Right atrium auricular region (tissue), 2 donors: ENCODE measurements at places on chromosomes 7 and 10.

DNA sequence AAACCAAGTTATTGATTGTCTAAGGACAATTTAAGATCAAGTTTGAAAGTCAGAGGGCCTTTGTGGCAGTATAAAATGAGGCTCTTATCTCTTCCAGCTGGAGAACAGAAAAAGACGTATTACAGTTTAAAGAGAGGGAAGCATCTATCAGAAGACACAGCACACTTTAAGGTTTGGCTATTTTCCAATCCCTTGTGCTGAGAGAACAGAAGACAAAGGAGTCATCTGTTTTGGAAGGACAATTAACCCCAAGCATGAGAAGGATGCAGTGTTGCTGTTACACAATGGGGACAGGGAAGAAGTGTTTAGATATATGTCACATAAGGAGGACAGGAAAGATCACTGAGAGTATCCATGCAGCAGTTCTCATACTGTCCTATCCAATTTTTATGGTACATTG is 1224.2 kb upstream of the SORCS1 start:
- no peak for DNase-seq

DNA sequence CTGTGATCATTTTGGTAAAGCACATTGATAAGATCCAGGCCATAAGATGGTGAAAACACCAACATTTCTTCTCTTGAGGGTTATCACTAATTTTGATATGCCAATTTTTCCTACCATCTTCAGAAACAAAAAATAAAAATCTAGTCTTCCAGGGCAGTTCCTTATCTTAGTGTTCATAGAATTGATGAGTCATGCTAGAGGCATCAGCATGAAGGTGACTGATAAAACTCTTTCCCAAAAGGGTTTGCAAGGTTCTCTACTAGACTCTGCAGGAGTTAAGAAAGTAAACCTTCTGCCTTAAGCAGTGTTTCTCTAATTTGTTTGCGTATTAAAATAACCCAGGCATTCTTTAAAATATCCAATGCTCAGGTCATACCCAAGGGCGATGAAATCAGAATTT is 483.1 kb upstream of the CNTNAP2 start:
- no peak for DNase-seq

- no peak for DNase-seq
Measured at GRCh38 chr10:88130912-88131311, 267.5 kb downstream of the PTEN start.

DNA sequence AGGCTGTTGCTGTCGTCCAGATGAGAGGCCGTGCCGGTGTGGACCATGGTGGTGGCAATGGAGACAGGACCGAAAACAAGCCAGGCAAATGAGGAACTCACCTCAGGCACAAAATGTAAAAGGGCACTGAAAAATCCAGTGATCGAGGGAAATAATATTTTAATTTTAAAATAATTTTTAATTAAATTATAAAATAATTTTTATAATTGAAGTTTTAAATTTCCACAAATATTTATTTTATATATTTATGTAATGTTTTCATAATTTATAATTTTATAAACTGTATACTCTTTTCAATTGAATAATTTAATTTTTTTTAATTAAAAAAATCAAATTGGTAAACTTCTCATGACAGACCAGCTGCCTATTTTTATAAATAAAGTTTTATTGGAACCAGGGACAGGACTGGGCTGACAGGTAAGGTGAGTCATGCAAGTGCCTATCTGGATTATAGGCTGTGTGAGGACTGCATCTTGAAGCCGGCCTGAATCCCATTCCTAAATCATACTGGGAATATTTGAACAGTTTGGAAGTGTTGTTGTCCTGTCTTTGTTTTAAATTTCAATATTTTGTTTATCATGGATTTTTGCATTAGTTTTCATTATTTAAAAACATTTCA is 15.6 kb downstream of the ACSM6 start:
- DNase-seq = no peak

DNA sequence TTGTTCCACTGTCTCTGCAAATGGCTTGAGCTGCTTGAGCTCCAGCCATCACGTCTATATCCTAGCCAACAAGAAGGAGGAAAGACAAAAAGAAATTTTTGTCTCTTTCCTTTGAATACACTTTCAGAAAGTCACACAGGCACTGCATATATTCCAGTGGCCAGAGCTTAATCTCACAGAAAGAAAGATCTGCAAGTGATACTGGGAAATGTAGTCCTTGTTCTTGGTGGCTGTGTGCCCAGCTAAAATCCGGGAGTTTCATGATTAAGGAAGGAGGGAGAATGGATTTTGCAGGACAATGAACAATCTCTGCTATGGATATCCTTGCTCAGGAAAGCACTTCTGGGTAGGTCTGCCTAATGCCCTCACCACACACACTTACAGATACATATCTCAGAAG is 19.5 kb upstream of the DLG5 start:
- DNase-seq = no peak

DNA sequence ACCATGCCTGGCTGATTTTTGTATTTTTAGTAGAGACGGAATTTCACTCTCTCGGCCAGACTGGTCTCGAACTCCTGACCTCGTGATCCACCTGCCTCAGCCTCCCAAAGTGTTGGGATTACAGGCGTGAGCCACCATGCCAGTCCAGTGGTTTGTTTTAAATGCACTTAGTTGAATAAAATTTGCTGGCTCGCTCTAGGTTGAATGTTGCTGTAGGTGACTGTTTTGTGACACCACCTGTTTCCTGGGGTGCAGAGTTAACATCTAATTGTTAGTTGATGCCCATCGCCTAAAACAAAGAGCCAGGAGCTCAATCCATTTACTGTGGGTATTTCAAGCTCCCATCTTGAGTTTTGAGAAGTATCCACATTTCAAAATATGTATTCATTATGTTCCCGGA is 31.2 kb downstream of the MGAM2 start:
- no peak for DNase-seq

DNA sequence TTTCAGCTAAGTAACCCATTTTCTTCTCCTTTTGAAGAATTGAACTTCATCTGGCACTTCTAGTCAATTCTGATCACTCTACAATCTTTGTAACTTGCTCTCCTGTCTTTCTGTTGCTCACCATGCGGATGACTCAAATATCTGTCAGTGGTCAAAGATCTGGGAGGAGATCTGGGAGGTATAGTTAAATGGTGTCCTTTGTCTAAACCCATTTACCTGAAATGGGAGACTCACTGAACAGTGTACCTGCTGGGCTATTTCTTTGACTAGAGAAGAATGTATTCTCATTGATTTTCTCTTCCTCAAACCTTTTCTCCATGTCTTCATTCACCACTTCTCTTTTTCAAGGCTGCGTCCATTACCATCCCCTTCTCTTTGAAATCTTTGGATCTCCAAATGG is 42.0 kb upstream of the PCLO start:
- DNase-seq = no peak

- DNase-seq = no peak
Measured at GRCh38 chr7:18420108-18420507, 75.4 kb upstream of the HDAC9 start.

DNA sequence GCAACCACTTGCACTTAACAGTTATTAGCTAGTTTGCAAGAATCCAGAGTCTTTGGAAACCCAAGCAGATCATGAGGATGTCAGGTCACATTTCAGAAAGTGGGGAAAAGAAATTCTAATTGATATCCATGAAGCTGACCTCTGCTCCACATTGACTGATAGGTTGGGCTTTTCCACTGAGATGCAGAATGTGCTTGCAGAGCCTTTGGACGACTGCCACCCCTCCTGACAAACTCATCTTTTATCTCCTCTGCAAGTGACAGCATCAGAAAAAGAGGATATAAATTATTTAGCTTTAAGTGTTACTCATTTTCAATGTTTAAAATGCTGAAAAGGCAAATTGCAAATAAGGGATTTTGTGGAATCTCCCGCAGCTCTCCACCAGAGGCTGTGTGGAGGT is 75.3 kb downstream of the C10orf90 start:
- no peak for DNase-seq

GRCh38 chr10:63068246-63068645 is 64.9 kb upstream of the NRBF2 start:
- DNase-seq = no peak

DNA sequence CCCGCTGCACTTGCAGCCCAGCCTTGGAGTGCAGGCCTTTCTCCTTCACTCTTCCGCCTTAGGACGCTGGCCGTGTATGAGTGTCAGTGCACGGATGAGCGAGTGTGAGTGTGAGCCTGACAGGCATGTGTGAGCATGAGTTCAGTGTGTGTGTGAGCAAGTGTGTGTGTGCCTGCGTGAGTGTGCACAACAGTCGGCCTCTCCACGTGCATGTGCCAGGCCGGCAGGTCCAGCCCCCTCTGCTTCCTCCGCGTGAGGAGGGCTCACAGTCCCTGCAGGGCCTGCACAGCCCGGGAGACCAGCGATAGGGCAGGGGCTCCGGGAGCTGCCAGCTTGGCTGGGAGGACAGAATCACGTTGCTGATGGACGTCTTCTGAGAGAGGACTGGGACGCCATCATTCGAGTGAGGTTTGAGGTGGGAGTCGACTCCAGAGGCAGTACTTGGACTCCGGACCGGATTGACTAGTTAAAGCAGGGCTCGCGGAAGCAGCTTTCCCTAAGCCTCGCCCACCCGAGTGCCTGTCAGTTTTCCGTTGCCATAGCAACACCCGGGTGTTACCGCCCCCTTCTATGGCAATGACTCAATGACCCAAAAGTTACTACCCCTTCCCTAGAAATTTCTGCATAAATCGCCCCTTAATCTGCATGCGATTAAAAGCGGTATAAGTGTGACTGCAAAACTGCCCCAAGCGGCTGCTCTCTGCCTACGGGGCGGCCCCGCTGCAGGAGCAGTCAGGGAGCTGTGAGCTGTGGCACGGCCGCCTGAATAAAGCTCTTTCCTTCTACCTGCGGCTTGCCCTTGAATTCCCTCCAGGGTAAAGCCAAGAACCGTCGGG is 19.6 kb upstream of the CFAP46 start:
- peak; percentile 83 for DNase-seq

- DNase-seq = no peak
Measured at GRCh38 chr7:92255308-92255707, 9.5 kb downstream of the ANKIB1 start.

- DNase-seq = no peak
Measured at GRCh38 chr7:95264363-95264891, 59.9 kb downstream of the PON1 start.

DNA sequence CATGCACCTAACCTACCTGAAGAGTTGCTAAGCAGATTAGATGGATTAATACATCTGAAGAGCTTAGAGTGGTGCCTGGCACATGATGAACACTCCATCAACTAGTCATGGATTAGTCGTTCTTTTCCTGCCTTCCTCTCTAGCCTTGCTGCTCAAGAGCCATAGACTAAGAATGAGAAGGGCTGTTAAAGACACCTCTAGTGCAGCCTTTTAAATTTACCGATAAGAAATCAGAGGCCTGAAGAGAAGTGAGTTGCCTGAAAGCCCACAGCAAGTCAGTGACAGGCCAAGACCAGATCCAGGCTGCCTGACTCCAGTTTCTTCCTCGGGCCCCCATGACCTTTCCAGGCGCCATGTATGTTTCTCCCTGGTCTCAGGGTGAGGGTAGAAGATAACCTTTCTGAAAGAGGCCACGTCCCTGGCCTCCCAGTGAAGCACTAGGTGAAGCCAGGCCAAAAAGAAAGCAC is 6.5 kb downstream of the TSPAN15 start:
- no peak for DNase-seq

- no peak for DNase-seq
Measured at GRCh38 chr10:51524041-51524440, 175.4 kb downstream of the CSTF2T start.

DNA sequence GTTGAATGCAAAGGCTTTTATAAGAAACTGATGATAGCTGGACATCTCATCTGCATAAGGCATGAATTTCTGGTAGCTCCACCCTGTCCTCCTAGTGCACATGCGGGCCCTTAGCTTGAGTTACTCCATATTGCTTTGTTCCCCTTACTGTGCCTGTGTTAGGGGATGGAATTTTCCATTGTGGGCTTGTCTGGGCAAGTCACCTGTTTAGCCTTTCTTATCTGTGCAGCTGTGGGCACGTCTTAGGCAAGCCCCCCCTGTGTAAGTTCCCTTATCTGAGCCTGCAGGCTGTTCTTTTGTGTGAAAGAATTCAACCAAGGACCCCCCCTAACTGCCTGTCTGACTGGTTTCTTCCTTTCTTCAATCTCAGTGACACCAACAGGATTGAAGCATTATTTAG is 14.5 kb upstream of the CROT start:
- DNase-seq = no peak

DNA sequence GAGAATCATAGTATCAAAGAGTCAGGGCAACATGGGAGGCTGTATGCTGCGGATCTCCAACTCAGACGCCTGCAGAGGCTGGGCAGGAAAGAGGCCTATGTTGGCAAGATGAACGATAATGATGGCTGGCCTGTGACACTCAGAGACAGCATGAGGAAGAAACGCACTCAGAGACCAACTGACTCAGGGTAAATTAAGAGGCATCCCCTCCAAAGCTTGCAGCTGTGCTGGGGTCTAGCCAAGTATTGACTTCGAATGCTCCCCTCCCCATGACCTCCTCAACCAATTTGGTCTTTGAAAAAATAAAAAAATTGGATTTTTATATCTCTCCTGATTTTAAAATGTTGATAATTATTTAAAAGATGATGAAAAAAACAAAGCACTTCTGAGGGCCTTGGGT is 718.9 kb downstream of the GRID1 start:
- DNase-seq = no peak

DNA sequence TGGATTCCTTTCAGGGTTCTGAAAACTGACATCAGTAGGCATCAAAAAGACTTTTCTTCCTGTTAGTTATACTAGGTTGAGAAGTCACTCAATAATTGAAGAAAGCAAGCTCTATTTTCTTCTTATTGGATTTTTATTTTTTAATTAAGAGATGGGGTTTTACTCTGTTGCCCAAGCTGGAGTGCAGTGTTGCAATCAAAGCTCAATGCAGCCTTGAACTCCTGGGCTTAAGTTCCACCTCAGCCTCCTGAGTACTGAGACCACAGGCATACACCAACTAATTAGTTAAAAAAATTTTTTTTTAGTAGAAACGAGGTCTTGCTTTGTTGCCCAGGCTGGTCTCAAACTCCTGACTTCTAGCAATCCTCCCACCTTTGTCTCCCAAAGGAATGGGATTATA is 28.0 kb downstream of the PIP4K2A start:
- DNase-seq = no peak

DNA sequence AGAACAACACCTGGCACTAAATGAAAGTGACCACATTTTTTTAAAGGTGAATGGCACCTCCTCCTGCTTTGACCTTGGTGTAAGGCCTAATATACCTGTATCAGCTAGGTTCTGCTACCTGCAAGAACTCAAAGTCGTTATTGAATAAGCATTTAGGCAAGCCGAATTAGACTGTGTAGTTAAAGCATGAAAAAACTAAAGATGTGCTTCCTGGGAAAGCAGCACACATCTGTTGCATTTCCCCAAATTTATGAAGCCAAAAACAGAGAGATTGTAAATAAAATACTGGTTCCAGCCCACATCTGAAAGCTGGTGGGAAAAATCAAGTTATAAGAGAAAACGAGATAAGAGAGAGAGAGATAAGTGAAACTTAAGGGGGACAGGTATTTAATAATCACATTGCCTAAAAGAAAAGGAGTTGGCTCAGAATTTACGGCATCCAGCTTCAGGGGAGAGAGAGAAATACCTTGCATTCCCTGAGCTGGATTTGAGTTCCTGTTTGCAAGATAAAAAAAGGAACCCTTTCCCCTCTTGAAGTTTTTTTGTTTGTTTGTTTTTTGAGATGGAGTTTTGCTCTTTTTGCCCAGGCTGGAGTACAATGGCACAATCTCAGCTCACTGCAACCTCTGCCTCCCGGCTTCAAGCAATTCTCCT is 1.8 kb upstream of the XPNPEP1 start:
- no peak for DNase-seq

GRCh38 chr10:132562916-132563456 is 25.4 kb downstream of the INPP5A start:
- no peak for DNase-seq

- no peak for DNase-seq
Measured at GRCh38 chr10:56028298-56029132, 332.5 kb downstream of the ZWINT start.
